T-helper 22 cell (primary cell): ENCODE measurements at places on chromosomes 6 and 20.

DNA sequence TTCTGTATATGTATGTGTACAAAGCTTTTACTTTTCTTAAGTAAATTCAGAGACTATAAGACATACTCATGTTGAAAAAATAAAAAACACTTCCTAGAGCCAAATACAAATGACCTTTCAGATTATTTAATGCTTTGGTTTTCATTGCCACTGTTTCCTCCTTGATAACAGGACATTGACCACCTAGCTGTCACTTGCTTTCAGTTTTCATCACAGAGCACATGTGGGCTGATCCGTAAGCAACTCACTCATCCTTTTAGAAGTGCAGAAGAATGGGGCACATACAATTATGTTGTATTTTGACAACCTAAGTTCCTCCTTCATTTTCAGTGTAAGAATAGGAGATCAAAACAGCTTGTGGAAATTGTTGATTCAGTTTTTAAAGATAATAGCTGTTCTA lies 6.2 kb downstream of the ZBTB2 start:
- no peak for DNase-seq

GRCh38 chr6:7541175-7542064 lies at the start of gene DSP:
DSP (plus strand) TSS chr6:7541671; CDS start chr6:7541916, 245 bp downstream.
- no peak for DNase-seq

- DNase-seq, result no peak
Measured at GRCh38 chr6:113137426-113137825, 719.7 kb upstream of the MARCKS start.

DNA sequence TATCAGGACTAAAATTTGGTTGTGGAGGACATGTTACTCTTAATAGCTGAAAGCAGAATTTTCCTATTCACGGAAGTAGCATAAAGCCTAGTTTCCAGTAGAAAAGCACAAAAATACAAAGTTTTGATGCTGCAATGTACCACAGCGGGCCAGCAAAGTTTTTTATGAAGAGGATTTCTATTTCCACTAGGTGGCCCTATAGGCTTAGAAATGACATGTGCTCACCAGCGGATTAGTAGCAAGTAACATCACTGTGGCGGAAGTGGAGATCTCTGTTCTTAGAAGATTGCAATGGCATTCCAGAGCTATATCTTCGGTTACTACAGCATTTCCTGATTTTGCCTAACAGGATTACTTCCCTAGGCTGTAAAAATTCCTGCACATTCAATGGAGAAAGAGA lies 1219.0 kb upstream of the EYS start:
- no peak for DNase-seq

DNA sequence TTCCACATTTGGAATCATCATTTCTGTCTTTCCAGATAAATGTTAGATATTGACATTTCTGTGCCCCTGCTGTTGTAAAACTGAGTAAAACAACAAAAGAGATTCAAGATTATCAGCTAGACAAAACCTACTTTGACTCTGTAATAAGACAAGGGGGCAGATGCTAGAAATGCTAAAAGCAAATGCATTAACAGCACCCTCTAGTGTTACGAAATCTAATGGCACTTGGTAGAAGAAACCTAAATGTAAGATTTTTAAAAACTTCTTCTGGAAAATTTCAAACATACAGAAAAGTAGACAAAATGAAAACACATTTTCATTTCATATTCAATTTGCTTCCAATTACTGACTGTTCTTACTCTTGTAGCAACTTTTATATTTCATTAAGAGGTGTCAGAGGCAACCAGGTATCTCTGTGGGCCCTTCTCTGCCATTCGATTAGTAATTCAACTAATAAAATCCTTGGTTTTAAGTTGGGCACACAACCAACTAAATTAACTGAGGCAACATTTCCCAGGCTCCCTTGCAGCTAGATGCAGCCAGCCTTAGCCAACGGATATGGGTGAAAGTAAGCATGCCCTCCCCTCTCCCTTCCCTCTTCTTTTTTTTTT lies 45.0 kb downstream of the SLC23A2 start:
- no peak for DNase-seq

DNA sequence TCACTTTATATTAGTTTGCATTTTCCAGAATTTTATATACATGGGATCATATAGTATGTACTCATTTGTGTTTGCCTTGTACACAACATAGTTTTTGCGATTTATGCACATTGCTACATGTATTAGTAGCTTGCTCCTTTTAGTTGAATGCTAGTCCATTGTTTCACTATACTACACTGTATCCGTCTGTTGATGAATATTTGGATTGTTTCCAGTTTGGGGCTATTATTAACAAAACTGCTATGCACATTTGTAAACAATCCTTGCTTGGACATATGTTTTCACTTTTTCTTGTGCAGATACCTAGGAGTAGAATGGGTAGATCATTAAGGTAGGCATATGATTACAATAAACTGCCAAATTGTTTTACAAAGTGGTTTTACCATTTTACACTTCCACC lies 3.9 kb upstream of the LRRC1 start:
- no peak for DNase-seq

DNA sequence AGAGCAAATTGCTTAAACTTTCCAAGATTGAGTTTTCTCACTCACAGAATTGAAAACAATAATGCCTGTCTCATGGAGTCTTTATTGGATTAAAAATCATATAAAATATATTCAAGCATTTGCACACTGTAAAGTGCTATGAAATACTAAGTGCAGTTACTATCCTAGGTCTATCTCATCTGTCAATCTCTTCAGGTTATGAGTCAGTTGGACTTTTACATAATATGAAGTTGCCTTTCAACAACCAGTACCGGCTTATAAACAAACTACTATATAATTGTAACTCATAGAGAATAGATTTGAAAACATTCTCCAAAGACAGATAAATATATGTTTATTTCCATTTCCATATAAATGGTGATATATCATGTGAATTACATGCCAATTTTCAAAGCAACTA lies 20.4 kb upstream of the GSTA4 start:
- DNase-seq, result no peak

- no peak for DNase-seq
Measured at GRCh38 chr6:99491171-99491570, 24.1 kb downstream of the USP45 start.

GRCh38 chr6:30542915-30543314 lies 13.4 kb downstream of the GNL1 start:
- no peak for DNase-seq

GRCh38 chr20:35243986-35244385 lies 17.5 kb downstream of the MMP24 start:
- no peak for DNase-seq

GRCh38 chr6:158568549-158568948 lies 8.7 kb downstream of the TMEM181 start:
- no peak for DNase-seq

GRCh38 chr20:46207793-46208192 lies 89.7 kb downstream of the CD40 start:
- DNase-seq, result no peak

DNA sequence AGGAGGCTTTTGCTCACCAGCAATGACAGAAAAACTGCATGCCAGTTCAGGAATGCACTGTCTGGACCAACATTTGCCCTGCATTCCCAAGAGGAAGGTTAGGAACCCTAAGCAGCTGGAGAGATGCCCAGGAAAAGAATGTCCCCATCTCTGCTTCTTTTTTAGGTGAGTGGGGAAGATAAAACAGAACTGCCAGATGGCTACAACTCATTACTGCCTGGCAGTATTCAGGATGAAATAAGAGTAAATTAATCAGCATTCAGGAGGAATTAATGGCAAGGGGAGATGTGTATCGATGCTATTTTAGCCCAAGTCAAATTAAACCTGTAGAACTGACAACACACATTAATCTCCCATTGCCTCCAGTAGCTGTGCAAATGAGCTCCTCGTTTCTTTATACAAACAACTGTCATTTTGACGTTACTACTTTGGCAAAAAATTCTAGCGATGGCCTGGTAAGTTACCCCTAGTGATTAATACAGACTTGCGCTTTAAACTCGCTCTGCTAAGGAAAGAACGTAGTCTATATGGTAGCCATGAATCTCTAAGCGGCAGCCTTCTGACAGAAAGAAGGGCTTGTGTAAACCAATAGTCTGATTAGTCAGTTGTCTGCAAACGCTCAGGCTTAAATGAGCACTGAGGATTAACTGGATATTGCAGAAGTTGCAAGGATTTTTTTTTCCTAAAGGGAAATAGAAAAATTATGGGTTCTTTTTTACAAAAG lies 16.7 kb upstream of the SMLR1 start:
- DNase-seq, result no peak

- no peak for DNase-seq
Measured at GRCh38 chr6:54074578-54075195, 36.6 kb upstream of the MLIP start.

DNA sequence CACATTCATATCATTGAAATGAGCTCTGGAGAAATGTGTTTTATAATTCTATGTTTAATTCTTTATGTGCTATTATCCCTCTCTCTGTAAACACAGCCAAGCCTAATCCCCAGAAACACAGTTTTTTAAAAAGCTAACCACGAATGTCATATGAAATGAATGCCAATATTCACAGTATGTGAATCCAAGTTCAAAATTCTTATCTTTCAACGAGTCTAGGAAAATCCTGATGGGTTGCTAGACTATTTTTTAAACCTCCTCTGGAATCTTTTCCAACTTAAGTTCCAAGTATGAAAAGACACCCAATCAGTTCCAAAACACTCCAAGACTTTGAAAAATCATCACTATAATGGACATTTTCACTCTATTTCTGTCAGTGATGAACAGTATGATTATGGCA lies 689.3 kb downstream of the HACE1 start:
- DNase-seq, result no peak

- no peak for DNase-seq
Measured at GRCh38 chr20:610130-611046, at the start of gene TCF15. TCF15 (minus strand) TSS chr20:610309; CDS start chr20:610237, 72 bp downstream.

DNA sequence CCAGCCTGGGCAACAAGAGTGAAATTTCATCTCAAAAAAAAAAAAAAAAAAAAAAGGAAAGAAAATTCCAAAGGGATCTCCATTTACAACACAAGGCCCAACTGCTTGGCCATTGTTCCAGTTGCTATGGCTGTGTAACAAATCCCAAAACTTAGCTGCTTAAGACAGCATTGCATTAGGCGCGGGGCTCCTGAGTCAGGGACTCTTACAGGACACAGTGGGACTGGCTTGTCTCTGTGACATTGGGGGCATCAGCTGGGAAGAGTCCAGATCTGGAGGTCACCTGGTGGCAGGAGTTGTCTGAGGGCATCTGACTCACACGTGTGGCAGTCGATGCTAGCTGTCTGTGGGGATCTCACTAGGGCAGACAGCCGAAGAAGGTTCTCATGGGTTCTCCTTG lies 35.6 kb downstream of the TTLL9 start:
- DNase-seq, result no peak

DNA sequence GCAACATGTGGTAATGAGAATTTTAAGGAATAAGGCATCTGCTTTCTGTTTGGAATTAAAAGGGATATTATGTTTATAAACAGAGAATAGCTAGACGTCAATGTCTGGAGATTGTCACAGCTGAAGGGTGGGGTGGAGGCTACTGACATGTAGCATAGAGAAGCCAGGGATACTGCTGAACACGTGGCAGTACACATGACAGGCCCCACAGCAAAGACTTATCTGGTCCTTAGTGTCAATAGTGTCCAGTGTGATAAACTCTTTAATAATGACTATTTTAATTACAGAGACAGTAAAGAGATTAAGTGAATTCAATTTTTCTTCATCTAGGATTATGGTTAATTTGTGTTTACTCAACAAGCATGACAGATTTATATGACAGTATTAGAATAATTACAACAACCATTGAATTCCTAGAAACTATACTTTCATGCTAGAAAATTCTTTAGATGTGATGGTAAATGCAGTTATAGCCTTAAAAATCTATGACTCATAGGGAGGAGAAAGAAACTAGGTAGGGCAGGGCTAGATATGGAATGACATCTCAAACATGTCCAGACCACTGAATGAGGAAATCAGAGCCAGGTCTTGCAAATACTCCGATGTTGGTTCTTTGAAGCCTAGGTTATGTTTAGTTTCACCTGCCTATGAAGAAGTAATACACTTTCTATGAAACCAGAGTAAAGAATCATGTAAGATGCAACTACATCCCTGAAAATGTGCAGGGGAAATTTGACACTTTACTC lies 399.5 kb downstream of the PHF3 start:
- DNase-seq, result no peak

- DNase-seq, result no peak
Measured at GRCh38 chr20:3896302-3896701, 7.1 kb downstream of the PANK2 start.

DNA sequence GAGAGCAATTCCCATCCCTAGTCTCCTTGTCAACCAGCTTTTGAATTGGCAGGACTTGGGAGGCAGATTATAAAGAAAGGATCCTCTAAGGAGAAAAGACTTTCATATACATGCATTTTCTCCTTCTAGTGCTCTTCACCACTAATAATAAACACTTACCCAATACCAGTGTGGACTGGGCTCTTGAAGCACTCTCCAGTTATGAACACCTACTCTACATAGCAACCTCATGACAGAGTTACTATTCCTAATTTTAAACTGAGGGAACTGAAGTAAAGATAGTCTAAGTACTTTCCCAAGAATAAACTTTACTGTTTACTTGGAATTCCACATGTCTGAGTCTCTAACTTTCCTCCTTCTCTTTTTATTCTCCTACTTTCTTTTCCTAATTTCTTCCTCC lies 4.8 kb downstream of the COL9A1 start:
- DNase-seq, result no peak

GRCh38 chr20:59630526-59630925 lies 26.2 kb downstream of the PHACTR3 start:
- DNase-seq, result no peak

- DNase-seq, result no peak
Measured at GRCh38 chr6:132128424-132128823, 177.3 kb upstream of the CCN2 start.

GRCh38 chr6:87378947-87379346 lies 28.8 kb upstream of the CFAP206 start:
- no peak for DNase-seq

- no peak for DNase-seq
Measured at GRCh38 chr20:11540558-11540957, 377.1 kb upstream of the BTBD3 start.

DNA sequence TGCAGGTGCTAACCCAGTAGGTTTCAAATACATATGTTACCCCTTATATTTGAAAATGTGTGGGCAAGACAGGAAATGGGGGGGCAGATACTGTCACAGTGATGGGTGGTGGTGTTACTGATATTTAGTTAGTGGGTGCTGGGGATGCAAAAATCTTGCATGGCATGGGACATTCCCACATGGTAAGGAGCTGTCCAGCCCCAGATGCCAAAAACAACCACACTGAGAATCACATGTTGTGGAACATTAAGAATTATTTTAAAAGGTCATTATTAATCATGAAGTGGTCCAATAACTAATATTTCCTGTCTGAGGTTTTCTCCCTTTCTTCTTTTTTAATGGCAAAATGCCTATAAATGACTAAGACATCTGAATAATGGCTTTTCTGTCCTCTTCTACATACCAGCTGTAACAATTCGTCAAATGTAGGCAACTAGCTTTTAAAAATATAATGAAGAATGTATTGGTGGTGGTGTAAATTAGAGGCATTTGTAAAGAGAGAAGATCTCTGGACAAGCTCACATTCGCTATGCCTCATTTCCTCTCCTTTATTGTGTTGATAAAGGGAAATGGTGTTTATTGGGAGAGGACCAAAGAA lies 57.3 kb upstream of the SLC35B3 start:
- no peak for DNase-seq

- DNase-seq, result no peak
Measured at GRCh38 chr6:38054527-38055202, 235.1 kb downstream of the ZFAND3 start.

- no peak for DNase-seq
Measured at GRCh38 chr20:41956338-41957074, 338.3 kb upstream of the CHD6 start.

- no peak for DNase-seq
Measured at GRCh38 chr20:32577657-32578056, 7.5 kb downstream of the NOL4L start.

- DNase-seq, result no peak
Measured at GRCh38 chr20:17705916-17706315, 6.2 kb downstream of the BANF2 start.
